ENCODE measurements at places on chromosomes 7 and 10.

- DNase-seq = no peak
Measured at GRCh38 chr7:155358948-155359712, 61.5 kb downstream of the INSIG1 start.

GRCh38 chr7:1342090-1342640 lies 109.5 kb downstream of the UNCX start:
- DNase-seq = no peak

- no peak for DNase-seq
Measured at GRCh38 chr10:11024596-11024995, 6.9 kb downstream of the CELF2 start.

DNA sequence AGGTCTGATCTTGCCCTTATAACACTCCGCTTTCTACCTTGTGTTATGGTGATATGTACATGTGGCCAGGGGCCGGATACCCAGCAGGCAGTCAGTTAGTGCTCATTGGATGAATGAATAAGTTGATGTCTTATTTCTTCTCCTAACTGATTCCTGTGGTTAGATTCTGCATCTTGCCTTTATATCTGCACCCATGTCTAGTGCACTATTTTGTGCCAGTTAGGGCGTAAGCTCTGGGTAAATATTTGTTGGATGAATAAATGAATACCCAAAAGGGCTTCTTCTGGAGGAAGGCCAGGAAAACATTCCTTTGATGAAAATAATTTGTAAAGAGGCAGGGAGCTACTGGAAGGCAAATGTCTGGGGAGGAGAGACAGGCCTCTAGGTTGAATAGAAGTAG lies 148.2 kb downstream of the CHN2 start:
- DNase-seq = no peak
